Naive thymus-derived CD8-positive, alpha-beta T cell (primary cell): ENCODE measurements at places on chromosomes 11 and 22.

GRCh38 chr11:57307666-57308270 is 17.0 kb downstream of the TNKS1BP1 start:
- no peaks in the 10 kb centered on the region for H3K27me3 ChIP-seq
- H3K36me3 ChIP-seq, result no peaks in the 10 kb centered on the region
- no peak for DNase-seq
- H3K4me3 ChIP-seq, result no peak overlapping the region
- H3K4me1 ChIP-seq, result peaks cover 14% of the 10 kb centered on the region

DNA sequence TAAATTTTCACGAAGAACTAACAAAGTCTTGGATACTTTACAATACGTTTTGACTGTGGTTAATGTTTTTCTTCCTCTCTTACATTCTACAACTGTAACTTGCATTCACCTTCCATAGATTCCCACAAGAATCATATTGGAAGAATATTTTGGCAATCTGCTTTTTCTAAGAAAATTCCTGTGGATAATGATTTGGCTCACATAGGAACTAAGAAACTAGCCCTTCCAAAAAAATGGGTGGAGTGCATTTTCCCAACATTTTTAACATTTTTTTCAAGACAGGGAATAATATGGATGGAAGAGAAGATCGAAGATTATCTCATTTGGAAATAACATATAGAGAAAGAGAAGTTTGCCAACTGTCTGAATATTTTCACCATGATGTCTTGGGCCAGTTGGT is 256.9 kb upstream of the POU2AF2 start:
- no peak overlapping the region for H3K27ac ChIP-seq
- H3K4me1 ChIP-seq, result no peaks in the 10 kb centered on the region
- DNase-seq, result no peak
- H3K4me3 ChIP-seq, result no peak overlapping the region
- H3K27me3 ChIP-seq, result peaks cover 4% of the 10 kb centered on the region
- H3K36me3 ChIP-seq, result no peaks in the 10 kb centered on the region

- H3K4me1 ChIP-seq, result peaks cover 16% of the 10 kb centered on the region
- H3K27ac ChIP-seq, result peak overlapping the region; percentile 42
- H3K4me3 ChIP-seq, result no peak overlapping the region
- H3K36me3 ChIP-seq, result no peaks in the 10 kb centered on the region
- DNase-seq, result no peak
Measured at GRCh38 chr22:24128021-24128420, 53.3 kb upstream of the SUSD2 start.

GRCh38 chr22:41762980-41763779 is 37.3 kb upstream of the CCDC134 start:
- DNase-seq, result peak; percentile 14
- H3K27me3 ChIP-seq, result no peaks in the 10 kb centered on the region
- no peaks in the 10 kb centered on the region for H3K4me1 ChIP-seq
- no peaks in the 10 kb centered on the region for H3K36me3 ChIP-seq
- H3K4me3 ChIP-seq, result no peak overlapping the region
- no peak overlapping the region for H3K27ac ChIP-seq

DNA sequence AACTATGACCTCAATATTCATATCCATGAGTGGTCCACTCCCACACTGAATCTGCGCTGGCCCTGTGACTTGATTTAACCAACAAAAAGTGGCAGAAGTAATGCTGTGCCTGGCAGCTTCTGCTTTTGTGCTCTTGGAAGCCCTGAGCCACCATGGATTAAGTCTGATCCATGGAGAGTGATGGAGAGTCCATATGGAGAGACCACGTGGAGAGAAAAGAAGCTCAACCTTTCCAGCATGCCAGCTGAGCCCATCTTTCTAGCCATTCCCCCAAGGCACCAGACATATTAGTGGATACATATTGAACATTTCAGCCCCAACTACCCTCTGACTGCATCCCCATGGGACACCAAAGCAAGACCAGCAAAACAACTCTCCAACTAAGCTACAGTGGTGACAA is 16.0 kb downstream of the LRRC55 start:
- no peak for DNase-seq
- H3K4me1 ChIP-seq, result no peaks in the 10 kb centered on the region
- peaks cover 10% of the 10 kb centered on the region for H3K27me3 ChIP-seq
- H3K4me3 ChIP-seq, result no peak overlapping the region

DNA sequence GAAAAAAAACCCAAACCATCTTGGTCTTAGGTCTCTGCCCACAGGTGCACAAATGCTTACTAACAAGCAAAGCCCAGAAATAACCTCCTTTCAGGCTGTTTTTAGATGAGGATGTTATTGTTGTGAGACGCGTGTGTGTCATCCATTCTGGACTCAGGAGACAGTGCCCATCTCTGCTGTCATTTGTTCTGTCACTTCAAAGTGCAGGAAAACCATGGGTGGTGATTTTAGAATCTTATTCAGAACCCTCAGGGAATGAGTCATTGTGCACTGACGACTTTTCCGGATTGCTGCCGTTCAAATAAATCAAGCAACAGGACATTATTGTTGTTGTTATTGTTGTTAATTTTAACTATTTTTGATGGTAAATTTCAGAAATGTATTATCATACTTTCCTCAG is 110.3 kb downstream of the LRRC32 start:
- no peak overlapping the region for H3K27ac ChIP-seq
- H3K4me3 ChIP-seq, result no peak overlapping the region
- no peaks in the 10 kb centered on the region for H3K4me1 ChIP-seq
- peaks cover 18% of the 10 kb centered on the region for H3K27me3 ChIP-seq
- no peaks in the 10 kb centered on the region for H3K36me3 ChIP-seq

DNA sequence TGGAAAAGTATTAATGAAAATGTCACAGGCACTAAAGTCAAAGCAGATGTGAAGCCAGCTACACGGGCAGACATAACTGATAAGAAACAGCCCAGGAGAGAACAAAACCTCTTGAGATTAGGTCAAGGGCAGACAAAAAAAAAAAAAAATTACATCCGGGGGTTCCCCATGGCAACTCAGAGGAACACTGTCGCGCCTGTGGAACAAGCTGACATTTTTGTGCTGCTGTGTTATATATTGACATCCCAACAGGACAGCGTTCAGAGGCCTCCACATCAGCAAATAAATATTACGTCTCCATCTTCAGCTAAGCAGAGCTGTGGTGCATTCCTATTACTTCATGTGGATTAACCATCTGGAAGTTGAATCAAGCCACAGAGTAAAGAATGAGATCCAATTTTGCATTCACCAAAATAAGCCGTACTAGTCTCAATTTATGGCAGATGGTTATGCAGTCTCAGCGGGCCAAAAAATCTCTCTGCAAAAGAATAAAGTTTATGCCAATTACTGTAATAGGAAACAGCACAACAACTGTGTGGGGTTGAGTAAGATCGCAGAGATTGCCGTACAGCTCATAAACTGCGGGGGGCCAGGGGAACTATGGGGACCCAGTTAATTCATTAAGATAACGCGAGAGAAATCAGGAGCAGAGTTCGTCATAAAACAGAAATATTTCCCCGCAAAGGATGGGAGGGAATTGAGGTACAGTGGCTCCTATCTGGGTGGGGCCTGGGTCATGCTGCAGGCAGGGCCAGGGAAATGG is 41.3 kb upstream of the MN1 start:
- H3K4me1 ChIP-seq, result no peaks in the 10 kb centered on the region
- DNase-seq, result no peak
- H3K27me3 ChIP-seq, result no peaks in the 10 kb centered on the region
- H3K27ac ChIP-seq, result no peak overlapping the region

- H3K36me3 ChIP-seq, result no peaks in the 10 kb centered on the region
- DNase-seq, result no peak
- peaks cover 9% of the 10 kb centered on the region for H3K4me1 ChIP-seq
- no peaks in the 10 kb centered on the region for H3K27me3 ChIP-seq
- no peak overlapping the region for H3K4me3 ChIP-seq
Measured at GRCh38 chr22:24324137-24324536, 53.5 kb downstream of the SPECC1L start.

DNA sequence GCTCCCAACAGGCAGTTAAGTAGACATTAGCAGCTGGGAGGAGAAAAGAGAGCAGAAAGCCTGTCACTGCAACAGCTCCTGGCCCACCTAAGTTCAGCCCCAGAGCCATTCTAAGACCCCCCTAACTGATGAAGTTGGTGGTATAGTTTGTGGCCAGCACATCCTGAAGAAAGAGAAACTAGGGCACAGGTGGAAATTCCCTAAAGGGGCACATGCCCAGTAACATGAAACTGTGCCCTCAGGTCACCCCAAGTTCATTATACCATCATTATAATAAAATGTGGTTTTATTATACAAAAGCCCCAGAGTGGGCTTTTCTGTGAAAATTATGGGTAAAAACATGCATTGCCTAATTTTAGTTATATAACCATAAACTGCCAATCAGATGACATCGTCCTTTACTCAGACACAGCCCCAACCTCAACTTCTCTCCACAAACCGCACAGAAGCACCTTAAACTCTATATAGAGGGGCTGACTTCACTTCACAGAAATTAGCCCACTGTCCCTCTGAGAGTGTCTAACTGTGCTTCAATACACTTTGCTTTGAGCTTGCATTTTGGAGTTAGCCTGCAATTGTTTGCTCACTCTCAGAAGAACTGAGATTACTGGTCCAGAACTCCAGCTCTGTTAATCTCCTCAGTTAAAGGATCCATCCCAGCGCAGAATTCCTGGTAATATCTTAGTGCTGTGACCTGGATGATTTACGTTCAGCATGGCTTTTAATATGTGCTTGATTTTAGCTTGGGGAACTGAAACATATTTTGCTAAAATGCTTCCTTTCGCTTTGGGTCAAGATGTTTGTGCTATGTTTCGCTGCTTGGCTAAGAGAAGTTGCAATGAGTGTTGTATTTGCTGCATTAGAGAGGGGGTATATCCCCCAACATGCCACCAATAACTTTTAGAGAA is 1.8 kb upstream of the APOL3 start:
- H3K36me3 ChIP-seq, result peaks cover 2% of the 10 kb centered on the region
- DNase-seq, result peak; percentile 67
- no peaks in the 10 kb centered on the region for H3K27me3 ChIP-seq
- H3K4me3 ChIP-seq, result peak overlapping the region; percentile 93

- peaks cover 12% of the 10 kb centered on the region for H3K4me1 ChIP-seq
- no peak overlapping the region for H3K4me3 ChIP-seq
- H3K36me3 ChIP-seq, result no peaks in the 10 kb centered on the region
- H3K27me3 ChIP-seq, result no peaks in the 10 kb centered on the region
- no peak overlapping the region for H3K27ac ChIP-seq
Measured at GRCh38 chr11:95714843-95715776, 74.5 kb downstream of the FAM76B start.

- peak overlapping the region; percentile 92 for H3K4me3 ChIP-seq
- H3K27ac ChIP-seq, result peak overlapping the region; percentile 90
- no peak for DNase-seq
- no peaks in the 10 kb centered on the region for H3K27me3 ChIP-seq
Measured at GRCh38 chr22:37843741-37844089, 419 bp downstream of the ANKRD54 start.

DNA sequence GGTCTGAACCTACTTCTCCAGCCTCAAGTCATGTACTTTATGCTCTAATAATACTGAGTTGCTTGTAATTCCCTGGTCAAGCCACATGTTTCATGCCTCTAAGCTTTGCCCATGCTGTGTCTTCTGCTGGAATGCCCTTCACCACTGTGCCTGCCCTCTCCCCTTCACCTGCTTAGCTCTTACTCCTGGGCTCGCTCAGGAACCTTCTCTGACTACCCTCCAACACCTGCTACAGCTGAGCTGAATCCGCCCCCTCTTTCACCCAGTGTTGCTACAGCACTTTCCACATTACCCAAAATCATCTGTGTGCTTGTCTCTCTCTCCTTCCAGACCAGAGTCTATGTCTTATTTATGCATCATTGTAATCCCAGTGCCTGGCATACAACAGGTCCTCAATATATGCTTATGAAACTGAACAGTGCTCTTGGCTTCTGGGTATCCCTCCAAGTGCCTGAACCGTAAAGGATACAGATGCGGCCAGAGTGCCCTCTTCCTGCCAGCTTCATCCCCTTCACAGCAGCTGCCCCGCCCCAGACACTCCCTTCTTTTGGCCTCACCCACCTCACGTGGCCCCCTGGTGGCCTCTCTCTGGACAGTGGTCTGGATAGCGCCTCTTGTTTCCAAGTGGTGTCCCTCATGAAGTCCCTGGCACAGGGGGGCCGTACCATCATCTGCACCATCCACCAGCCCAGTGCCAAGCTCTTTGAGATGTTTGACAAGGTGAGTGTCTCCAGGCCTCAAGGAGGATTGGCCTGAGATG is 7.1 kb downstream of the ABCG4 start:
- H3K27me3 ChIP-seq, result no peaks in the 10 kb centered on the region
- no peaks in the 10 kb centered on the region for H3K36me3 ChIP-seq
- DNase-seq, result no peak

GRCh38 chr11:73983741-73984538 is 1.3 kb upstream of the UCP2 start:
- H3K36me3 ChIP-seq, result peaks cover 28% of the 10 kb centered on the region
- H3K4me3 ChIP-seq, result peak overlapping the region; percentile 99
- H3K27me3 ChIP-seq, result no peaks in the 10 kb centered on the region
- peak overlapping the region; percentile 100 for H3K27ac ChIP-seq

DNA sequence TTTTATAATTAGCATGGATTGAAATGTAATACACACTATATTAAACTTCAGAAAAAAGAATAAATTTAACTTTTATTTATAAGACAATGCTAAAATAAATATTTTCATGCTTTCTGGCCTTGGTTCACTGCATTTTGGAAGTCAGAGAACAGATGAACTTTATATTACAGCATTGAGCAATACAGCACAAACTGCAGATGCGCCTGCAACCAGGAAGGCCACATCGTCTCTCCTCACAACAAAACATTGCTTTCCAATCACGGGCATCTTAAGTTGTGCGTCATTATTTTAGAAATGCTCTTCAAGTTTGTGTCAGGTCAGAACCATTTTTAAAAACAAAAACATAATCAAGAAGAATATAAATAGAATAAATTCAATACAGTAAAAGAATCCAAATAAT is 89.3 kb upstream of the CEP126 start:
- H3K36me3 ChIP-seq, result no peaks in the 10 kb centered on the region
- no peak overlapping the region for H3K27ac ChIP-seq
- no peaks in the 10 kb centered on the region for H3K4me1 ChIP-seq
- peaks cover 9% of the 10 kb centered on the region for H3K27me3 ChIP-seq
- DNase-seq, result no peak
- no peak overlapping the region for H3K4me3 ChIP-seq

GRCh38 chr11:125227151-125227550 is 62.6 kb downstream of the PKNOX2 start:
- H3K27me3 ChIP-seq, result no peaks in the 10 kb centered on the region
- no peaks in the 10 kb centered on the region for H3K4me1 ChIP-seq
- no peak overlapping the region for H3K4me3 ChIP-seq
- H3K36me3 ChIP-seq, result no peaks in the 10 kb centered on the region
- H3K27ac ChIP-seq, result no peak overlapping the region
- no peak for DNase-seq

DNA sequence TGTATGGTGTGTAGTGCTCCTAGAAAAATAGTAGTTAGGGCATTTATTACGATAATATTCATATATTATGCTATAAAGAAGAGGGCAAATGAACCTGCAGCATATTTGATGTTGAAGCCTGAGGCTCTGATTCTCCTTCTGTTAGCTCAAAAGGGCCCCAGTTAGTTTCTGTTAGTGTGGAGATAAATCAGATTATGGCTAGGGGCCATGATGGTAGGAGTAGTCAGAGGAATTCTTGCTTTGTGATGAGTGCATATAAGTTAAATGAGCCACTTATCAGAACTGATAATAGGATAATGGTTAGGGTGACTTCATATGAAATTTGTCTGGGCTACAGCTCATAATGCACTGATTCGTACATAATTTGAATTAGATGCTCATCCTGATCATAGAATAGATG is 298.4 kb downstream of the DYNC2H1 start:
- no peak for DNase-seq
- no peak overlapping the region for H3K4me3 ChIP-seq
- H3K4me1 ChIP-seq, result no peaks in the 10 kb centered on the region
- H3K27ac ChIP-seq, result no peak overlapping the region
- no peaks in the 10 kb centered on the region for H3K36me3 ChIP-seq
